Hindlimb muscle (tissue), 1 donor: ENCODE measurements at places on chromosomes 2 and 18. TPM values are rescaled to one million over a fixed set of nuclear protein-coding genes. Genes with fewer than 3 reads are reported as not detected.

Gene IRS1
- polyA plus RNA-seq = 18.1 TPM

Gene ZNF892
- 2.4 TPM for polyA plus RNA-seq

Gene SFTPB
- 0.08 TPM for polyA plus RNA-seq

Gene AGXT
- not detected for polyA plus RNA-seq

Gene GAD1
- 0.57 TPM for polyA plus RNA-seq

Gene MAP3K19
- polyA plus RNA-seq = not detected

Gene WDR35
- 7.5 TPM for polyA plus RNA-seq

Gene DCC
- 0.14 TPM for polyA plus RNA-seq

Gene HJURP
- 7.5 TPM for polyA plus RNA-seq

Gene SP140
- 0.85 TPM for polyA plus RNA-seq
